ENCODE measurements at places on chromosomes 1 and 21. TPM values are rescaled to one million over a fixed set of nuclear protein-coding genes. Genes with fewer than 3 reads are reported as not detected.

TNFRSF1B gene
- 14.3 TPM for polyA plus RNA-seq

ADAMTSL4 gene
- polyA plus RNA-seq = 8.8 TPM

CD1D gene
- polyA plus RNA-seq = 2.0 TPM

OLFML2B gene
- polyA plus RNA-seq = 7.5 TPM

OR6N1 gene
- not detected for polyA plus RNA-seq

AK5 gene
- 0.50 TPM for polyA plus RNA-seq

RNF186 gene
- polyA plus RNA-seq = not detected

SESN2 gene
- polyA plus RNA-seq = 15.2 TPM

RPS6KC1 gene
- 6.8 TPM for polyA plus RNA-seq

SLC26A9 gene
- polyA plus RNA-seq = not detected

DOP1B gene
- polyA plus RNA-seq = 4.1 TPM

CR2 gene
- 0.11 TPM for polyA plus RNA-seq

DNASE2B gene
- polyA plus RNA-seq = 1.2 TPM

OR2G6 gene
- polyA plus RNA-seq = not detected
